GM12878 (cell line): ENCODE measurements at places on chromosomes 6 and 20. TPM values are rescaled to one million over a fixed set of nuclear protein-coding genes. Genes with fewer than 3 reads are reported as not detected.

CPNE5 gene
- 10.3 and 10.6 TPM in 2 replicates for polyA plus RNA-seq

VARS2 gene
- polyA plus RNA-seq: 48.5 and 51.0 TPM in 2 replicates

NKAPL gene
- 0.23 and 0.48 TPM in 2 replicates for polyA plus RNA-seq

GNAS-AS1 gene
- 1.4 and 2.1 TPM in 2 replicates for polyA plus RNA-seq

IMPG1 gene
- polyA plus RNA-seq: not detected in 2 replicates

CDSN gene
- polyA plus RNA-seq: not detected in 2 replicates

RRAGD gene
- 3.9 and 8.7 TPM in 2 replicates for polyA plus RNA-seq

TNF gene
- polyA plus RNA-seq: 53.5 and 54.6 TPM in 2 replicates

UTRN gene
- 12.4 and 14.9 TPM in 2 replicates for polyA plus RNA-seq
